T-cell (primary cell): ENCODE measurements at places on chromosomes 6 and 20. TPM values are rescaled to one million over a fixed set of nuclear protein-coding genes. Genes with fewer than 3 reads are reported as not detected.

C20orf144 gene
- total RNA-seq = 0.21 TPM

HEY2 gene
- total RNA-seq = 0.25 TPM

VPS52 gene
- total RNA-seq = 100 TPM

HLA-DMB gene
- total RNA-seq = 8.8 TPM

GRCh38 chr6:91926827-91927226 lies 1340.0 kb upstream of the MAP3K7 start:
- no peaks in the 10 kb centered on the region for H3K36me3 ChIP-seq
- no peaks in the 10 kb centered on the region for H3K4me1 ChIP-seq
- no peaks in the 10 kb centered on the region for H3K27me3 ChIP-seq
- H3K27ac ChIP-seq = no peak overlapping the region
- no peak for DNase-seq

DNA sequence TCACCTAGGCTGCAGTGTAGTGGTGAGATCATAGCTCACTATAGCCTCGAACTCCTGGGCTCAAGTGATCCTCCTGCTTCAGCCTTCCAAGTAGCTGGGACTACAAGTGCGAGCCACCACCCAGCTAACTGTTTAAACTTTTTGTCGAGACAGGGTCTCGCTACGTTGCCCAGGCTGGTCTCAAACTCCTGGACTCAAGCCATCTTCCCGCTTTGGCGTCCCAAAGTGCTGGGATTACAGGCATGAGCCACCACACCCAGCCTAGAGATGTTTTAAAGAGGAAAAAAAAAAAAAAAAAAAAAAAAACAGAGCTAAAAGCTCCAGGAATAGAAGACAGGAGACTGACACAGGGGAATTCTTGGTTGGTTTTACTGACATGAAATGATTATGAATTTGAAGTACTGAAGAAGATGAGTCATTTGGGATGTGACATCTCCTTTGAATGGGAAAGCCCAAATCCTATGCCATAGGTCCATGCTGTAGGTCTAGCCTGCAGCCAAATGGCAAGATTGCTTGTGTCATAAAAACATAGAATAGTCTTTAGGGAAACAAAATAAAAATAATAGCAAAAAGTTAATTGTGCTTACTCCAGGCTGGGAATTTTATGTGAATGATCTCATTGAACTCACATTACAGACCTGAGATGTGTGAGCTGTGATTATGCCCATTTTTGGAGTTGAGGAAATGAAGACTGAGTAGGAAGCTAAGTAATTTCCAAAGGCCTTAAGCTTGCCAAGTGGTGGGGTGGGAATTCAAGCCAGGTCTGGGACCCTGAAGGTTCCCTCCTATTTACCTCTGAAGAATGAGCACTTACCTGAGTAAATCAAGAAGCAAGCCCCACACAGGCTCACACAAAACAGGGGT lies 24.3 kb upstream of the NHSL1 start:
- H3K27me3 ChIP-seq = no peaks in the 10 kb centered on the region
- DNase-seq = no peak
- no peaks in the 10 kb centered on the region for H3K4me1 ChIP-seq
- no peaks in the 10 kb centered on the region for H3K36me3 ChIP-seq
- no peak overlapping the region for H3K27ac ChIP-seq

DNA sequence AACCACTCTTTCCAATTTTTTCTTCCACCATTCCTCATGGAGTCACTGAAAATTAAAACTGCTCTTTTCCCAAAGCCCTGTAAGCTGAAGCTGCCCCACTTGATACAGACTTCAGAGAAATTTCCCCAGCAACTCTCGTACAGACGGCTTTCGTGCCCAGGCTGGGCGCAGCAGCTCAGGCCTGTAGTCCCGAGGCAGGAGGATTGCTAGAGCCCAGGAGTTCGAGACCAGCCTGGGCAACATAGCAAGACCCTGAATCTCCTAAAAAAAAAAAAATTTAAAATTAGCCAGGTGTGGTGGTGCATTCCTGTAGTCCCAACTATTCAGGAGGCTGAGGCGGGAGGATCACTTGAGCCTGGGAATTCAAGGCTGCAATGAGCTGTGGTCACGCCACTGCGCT lies 6.6 kb downstream of the PPDPF start:
- no peak for DNase-seq
- peaks cover 11% of the 10 kb centered on the region for H3K36me3 ChIP-seq
- H3K27ac ChIP-seq = no peak overlapping the region
- peaks cover 6% of the 10 kb centered on the region for H3K4me1 ChIP-seq
- H3K27me3 ChIP-seq = peaks cover 9% of the 10 kb centered on the region
- H3K4me3 ChIP-seq = no peak overlapping the region

DNA sequence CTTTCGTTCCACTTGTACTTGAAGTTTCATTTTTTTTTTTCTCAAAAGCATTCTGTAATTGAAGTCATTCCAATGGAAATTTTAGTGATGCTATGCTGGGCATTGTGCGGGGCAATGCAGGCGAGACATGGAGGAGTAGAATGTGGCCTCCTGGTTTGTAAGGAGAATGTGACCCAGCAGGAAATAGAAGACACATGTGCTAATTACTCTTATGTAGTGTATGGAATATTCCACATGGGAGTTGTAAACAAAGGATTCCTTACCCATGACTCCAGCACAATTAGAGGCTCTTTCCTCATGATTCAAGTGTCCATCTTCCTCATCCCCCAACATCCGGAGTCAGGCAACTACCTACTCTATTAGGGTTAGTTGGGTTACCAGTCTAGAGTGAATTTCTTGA lies 14.9 kb upstream of the RFPL4B start:
- no peak overlapping the region for H3K27ac ChIP-seq
- no peak overlapping the region for H3K4me3 ChIP-seq
- no peaks in the 10 kb centered on the region for H3K27me3 ChIP-seq
- no peak for DNase-seq
- no peaks in the 10 kb centered on the region for H3K36me3 ChIP-seq

DNA sequence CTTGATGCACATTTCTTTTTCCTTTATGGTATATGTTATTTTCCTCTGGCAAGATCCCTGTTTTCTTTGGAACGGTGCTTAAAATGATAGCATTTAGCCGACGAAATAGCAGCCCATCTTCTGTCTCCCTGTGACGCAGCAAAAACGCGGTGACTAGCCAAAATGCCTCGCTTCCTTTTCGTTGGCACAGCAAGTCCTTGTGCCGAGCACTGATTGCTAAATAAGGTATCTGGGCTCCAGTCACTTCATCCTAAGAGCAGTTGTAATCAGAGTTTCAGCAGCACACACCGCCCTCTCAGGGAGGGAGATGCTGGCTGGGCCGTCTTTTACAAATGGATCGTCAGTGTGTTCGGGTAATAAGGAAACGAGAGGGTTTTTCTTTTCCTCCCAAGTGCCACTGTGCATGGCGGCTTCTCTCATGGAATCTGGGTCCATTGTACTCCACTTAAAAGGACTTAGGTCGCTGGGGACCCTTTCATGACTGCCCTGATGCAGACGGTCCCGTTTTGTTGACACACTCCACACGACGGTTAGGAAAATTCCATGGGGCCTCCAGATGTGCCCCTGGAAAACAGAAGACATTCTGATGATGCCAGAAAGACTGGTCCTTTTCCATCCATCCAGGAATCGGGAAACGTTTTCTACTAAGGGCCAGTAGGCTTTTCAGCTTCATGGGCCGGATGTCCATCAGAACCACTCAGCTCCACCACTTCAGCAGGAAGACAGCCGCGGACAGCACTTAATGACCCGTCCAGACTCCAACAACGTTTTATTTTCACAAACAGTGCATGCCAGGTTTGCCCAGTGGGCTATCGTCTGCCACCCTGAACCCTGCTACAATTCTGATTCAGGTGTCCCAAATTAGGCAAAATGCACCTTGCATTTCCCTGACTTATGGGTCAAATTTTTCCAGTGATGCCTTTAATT lies 185.5 kb downstream of the CDH4 start:
- H3K27me3 ChIP-seq = peaks cover 30% of the 10 kb centered on the region
- no peak for DNase-seq
- H3K27ac ChIP-seq = no peak overlapping the region
- H3K4me1 ChIP-seq = no peaks in the 10 kb centered on the region

DLL1 gene
- 4.7 TPM for total RNA-seq

- peaks cover 2% of the 10 kb centered on the region for H3K27me3 ChIP-seq
- H3K36me3 ChIP-seq = no peaks in the 10 kb centered on the region
- no peaks in the 10 kb centered on the region for H3K4me1 ChIP-seq
- H3K27ac ChIP-seq = no peak overlapping the region
Observed at GRCh38 chr20:19478320-19478895, 266.0 kb downstream of the SLC24A3 start.

- no peaks in the 10 kb centered on the region for H3K4me1 ChIP-seq
- no peaks in the 10 kb centered on the region for H3K36me3 ChIP-seq
- H3K27ac ChIP-seq = no peak overlapping the region
- no peaks in the 10 kb centered on the region for H3K27me3 ChIP-seq
- no peak overlapping the region for H3K4me3 ChIP-seq
Observed at GRCh38 chr20:6857927-6858326, 90.4 kb downstream of the BMP2 start.

GRCh38 chr6:110325197-110325596 lies 33.0 kb downstream of the METTL24 start:
- H3K4me3 ChIP-seq = no peak overlapping the region
- no peaks in the 10 kb centered on the region for H3K4me1 ChIP-seq
- no peaks in the 10 kb centered on the region for H3K36me3 ChIP-seq

DNA sequence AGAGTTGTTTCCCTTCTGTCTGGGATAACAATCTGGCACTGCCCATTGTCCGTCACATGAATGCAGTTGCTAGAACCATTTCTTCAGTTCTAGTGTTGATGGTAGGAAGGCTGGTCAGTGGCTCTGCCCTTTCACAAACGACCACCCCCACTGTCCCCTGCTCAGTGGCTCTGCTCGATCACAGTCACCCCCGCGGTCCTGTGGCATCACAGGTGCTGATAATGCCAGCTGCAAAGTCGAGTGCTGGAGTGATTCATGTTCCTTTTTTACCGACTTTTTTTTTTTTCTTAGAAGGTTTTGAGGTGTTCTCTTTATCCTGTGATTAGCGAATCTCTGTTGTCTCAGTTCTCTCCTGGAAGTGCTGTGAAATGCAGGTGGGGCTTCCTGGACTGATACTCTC lies 22.8 kb downstream of the FAM120B start:
- no peak for DNase-seq
- no peak overlapping the region for H3K27ac ChIP-seq
- peaks cover 12% of the 10 kb centered on the region for H3K36me3 ChIP-seq
- H3K27me3 ChIP-seq = no peaks in the 10 kb centered on the region
- no peak overlapping the region for H3K4me3 ChIP-seq
- no peaks in the 10 kb centered on the region for H3K4me1 ChIP-seq

DNA sequence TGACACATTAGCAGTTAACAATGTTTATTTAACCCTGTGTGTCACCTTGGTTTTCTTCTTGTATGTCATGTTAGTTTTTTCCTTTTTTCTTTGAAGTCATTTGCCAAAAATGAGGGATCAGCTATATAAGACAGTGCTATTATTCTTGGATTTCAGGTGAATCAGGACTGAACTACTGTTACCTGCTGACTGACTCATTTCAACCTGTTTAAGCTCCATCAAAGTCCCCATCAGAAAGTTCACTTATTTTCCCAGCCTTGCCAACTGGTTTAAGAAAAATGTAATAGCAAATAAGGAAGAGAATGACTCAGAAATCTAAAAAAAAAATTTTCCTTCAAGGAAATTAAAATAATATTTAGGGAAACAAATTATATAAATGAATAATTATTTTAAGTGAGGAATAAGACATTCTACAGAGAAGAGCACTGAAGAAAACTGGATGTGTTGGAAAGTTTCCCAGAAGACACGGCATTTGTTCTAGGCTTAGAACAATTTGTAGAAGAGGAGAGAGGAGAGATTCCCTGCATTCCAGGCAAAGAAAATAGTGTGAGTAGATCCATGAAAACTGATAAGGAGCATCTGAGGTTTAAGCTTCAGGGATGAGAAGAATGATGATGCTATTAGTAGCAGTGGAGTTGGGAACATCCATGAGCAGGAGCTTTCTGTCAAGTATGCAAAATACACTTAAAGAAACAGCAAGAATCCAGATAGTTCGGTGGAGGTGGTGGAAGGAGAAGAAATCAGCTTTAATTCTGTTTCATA lies 84.9 kb upstream of the SIM1 start:
- H3K4me1 ChIP-seq = no peaks in the 10 kb centered on the region
- DNase-seq = no peak
- no peak overlapping the region for H3K4me3 ChIP-seq
- no peaks in the 10 kb centered on the region for H3K27me3 ChIP-seq

DNA sequence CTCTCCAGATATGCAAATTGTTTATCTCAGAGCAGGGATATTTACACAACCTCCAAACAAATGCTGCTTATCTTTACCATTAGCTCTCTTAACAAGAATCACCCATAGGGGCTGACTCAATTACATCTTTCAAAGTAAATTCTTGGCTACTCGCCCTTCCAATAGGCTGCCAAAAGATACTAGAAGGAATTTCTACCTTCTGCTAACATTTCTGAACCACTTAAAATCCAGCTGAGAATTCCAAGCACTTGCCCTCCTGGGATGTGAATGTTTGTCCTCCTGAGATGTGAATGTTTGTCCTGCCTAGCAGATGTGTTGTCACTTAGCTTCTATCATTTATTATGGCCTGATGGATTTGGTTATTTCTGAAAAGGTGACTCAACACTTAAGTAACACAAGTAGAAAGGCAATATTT lies 388.0 kb downstream of the GJA1 start:
- no peak overlapping the region for H3K4me3 ChIP-seq
- H3K4me1 ChIP-seq = no peaks in the 10 kb centered on the region
- H3K36me3 ChIP-seq = no peaks in the 10 kb centered on the region
- no peak overlapping the region for H3K27ac ChIP-seq

DNA sequence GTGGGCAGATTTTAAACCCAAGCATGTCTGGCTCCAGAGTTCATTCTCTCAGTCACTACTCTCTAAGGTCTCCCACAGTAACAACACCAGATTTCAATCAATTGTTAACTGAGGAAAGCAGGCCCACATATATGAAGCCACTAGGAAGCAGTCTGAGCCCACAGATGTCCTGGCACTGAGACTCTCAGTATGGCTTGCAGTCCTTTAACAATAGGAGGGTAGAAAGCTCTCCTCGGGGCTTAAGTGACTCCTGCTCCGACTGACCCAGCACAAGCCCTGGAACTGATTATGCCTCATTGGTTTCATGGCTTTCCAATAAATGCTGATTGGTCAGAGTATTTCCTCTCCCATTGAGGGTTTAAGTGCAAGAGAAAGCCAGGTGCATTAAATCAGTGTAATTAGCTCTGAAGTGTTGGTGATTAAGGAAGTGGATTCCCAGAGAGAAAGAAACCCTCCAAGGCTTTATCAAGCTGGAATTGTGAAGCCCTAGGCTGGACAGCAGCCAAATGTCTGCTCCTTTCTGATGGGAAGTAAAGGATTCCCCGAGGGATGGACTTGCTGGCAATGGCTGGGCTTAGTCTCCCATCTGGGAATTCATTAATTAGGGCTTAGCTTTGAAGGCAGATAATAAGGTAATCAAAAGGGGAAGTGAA lies 76.6 kb upstream of the PROKR2 start:
- no peak for DNase-seq
- H3K27me3 ChIP-seq = no peaks in the 10 kb centered on the region

DNA sequence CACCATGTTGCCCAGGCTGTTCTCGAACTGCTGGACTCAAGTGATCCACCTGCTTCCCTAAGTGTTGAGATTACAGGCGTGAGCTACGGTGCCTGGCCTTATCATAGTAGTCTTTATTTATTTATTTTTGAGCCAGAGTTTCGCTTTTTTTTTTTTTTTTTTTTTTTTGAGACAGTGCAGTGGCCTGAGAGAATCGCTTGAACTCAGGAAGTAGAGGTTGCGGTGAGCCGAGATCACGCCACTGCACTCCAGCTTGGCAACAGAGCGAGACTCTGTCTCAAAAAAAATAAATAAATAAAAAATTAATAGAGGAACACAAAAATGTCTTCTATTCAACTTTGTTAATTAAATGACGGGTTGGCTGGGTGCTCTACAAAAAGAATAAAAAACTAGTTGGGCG lies 12.9 kb downstream of the MAPRE1 start:
- no peak overlapping the region for H3K4me3 ChIP-seq
- peaks cover 34% of the 10 kb centered on the region for H3K4me1 ChIP-seq
- H3K27ac ChIP-seq = no peak overlapping the region
- no peaks in the 10 kb centered on the region for H3K27me3 ChIP-seq

SLC26A8 gene
- not detected for total RNA-seq
